Hepatocyte (in vitro differentiated cells): ENCODE measurements at places on chromosomes 7 and 10. TPM values are rescaled to one million over a fixed set of nuclear protein-coding genes. Genes with fewer than 3 reads are reported as not detected.

TMEM236 gene
- polyA plus RNA-seq: 0.08 and 0.51 TPM in 2 replicates

DNA sequence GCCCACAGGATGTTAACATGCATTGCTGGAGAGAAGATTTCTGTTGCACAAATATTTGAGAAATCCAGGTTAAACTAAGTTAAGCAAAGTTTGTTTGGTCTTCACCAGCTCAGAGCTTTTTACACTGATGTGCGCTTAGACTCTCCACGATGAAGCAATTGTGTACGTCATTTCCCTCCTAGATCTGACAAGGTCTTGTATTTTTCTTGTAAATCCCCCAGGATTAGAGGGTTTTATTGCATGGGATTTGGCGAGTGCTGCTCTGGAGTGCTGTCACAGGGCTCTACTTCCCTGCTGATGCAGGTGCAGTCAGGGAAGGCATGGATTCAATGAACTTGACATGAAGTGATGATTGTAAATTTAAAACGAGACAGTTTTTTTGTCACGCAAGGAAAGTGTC lies 173.3 kb downstream of the PDE1C start:
- H3K4me3 ChIP-seq: no peak overlapping the region
- H3K36me3 ChIP-seq: no peaks in the 10 kb centered on the region
- peak overlapping the region; percentile 77 for H3K27ac ChIP-seq
- no peaks in the 10 kb centered on the region for H3K4me1 ChIP-seq

GRCh38 chr7:117800406-117800805 lies 72.8 kb downstream of the CTTNBP2 start:
- no peaks in the 10 kb centered on the region for H3K4me1 ChIP-seq
- no peak for DNase-seq
- H3K27me3 ChIP-seq: no peaks in the 10 kb centered on the region
- no peak overlapping the region for H3K4me3 ChIP-seq
- H3K36me3 ChIP-seq: no peaks in the 10 kb centered on the region

KCNH2 gene
- polyA plus RNA-seq: 9.1 and 11.3 TPM in 2 replicates

ABCB1 gene
- 6.5 and 7.9 TPM in 2 replicates for polyA plus RNA-seq
